ENCODE measurements at places on chromosomes 2 and 18.

GRCh38 chr18:70620837-70621612 is 332.2 kb downstream of the SOCS6 start:
- no peak for DNase-seq

DNA sequence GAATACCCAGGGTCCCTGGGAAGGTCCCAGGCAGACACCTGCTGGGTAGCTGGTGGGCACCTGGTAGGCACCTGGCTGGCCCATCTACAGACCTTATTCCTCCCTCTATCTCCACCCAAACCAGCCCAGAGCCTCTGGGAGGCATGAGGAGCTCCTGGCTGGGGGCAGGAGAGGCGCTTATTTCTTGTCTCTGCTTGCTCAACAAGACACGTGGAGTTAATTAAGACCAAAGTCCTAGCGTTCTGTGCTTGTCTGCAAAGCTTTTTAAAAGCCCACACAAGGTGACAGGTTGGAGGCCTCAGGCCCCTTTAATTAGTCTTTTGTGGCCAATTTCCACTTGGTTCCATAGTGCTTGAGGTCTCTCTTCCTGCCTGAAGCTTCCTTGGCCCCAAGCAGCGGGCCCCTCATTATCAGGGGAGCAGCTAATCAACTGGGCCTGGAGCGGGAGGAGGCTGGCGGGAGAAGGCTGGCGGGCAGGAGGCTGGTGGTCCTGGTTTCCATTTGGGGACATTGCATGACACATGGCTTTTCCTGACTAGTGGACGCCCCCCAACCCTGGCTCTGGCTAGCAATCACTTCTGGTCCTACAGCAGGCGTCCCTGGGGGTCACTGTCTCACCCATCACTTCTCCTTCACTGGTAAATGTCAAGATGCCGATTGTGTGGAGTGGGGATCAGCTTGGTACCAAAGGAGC is 65.4 kb upstream of the HDAC4 start:
- DNase-seq, result peak; percentile 86

GRCh38 chr2:168439536-168439935 is 16.5 kb upstream of the CERS6 start:
- no peak for DNase-seq

GRCh38 chr18:23105581-23106219 is 29.6 kb upstream of the CABLES1 start:
- no peak for DNase-seq

DNA sequence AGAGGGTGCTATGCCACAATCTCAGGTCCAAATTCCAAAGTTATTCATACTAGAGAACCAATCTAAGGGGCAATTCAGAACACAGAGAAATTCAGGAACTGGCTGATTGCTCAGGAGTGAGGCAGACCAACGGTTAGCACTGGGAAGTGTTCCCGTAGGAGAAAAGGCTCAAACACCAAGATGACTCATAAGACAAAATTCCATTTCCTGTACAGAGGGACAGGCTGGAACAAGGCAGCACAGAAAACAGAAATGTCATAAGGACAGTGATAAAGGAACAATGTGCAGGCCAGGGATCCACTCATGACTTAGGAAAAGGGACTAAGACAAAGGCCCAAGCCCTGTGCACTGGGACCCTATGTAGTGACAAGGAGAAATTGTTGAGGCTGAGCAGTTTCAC is 54.2 kb downstream of the PDE1A start:
- DNase-seq, result peak; percentile 47

GRCh38 chr2:119846021-119846420 is 86.3 kb downstream of the PTPN4 start:
- DNase-seq, result no peak

- DNase-seq, result no peak
These were observed 44.3 kb upstream of the KLF11 start for GRCh38 chr2:9998916-9999654.
